ENCODE measurements at places on chromosomes 6 and 20. TPM values are rescaled to one million over a fixed set of nuclear protein-coding genes. Genes with fewer than 3 reads are reported as not detected.

- H3K27me3 ChIP-seq, result no peaks in the 10 kb centered on the region
- no peaks in the 10 kb centered on the region for H3K4me1 ChIP-seq
- H3K27ac ChIP-seq, result no peak overlapping the region
- DNase-seq, result no peak
- H3K4me3 ChIP-seq, result no peak overlapping the region
Observed at GRCh38 chr6:93366506-93366905, 52.9 kb downstream of the EPHA7 start.

DNA sequence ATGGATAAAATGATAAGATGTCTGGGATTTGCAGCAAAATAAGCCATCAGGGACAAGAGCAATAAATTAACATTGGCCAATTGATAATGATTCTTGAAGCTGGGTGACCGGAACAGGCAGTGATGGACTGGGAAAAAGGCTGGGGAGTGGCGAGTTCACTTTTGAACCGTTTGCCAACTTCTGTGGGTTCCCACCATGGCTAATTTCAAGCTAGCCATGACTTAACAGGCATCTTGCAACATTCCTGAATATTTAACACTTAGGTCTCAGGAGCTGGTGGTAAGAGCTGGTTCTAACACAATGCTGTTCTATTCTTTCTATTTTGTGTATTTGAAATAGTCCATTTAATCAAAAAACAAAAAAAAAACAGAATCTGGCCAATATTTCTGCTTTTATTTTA lies 37.6 kb upstream of the CD83 start:
- no peaks in the 10 kb centered on the region for H3K4me1 ChIP-seq
- peaks cover under 1% of the 10 kb centered on the region for H3K27me3 ChIP-seq
- H3K27ac ChIP-seq, result no peak overlapping the region
- DNase-seq, result peak; percentile 67
- no peak overlapping the region for H3K4me3 ChIP-seq

- no peak overlapping the region for H3K27ac ChIP-seq
- H3K27me3 ChIP-seq, result no peaks in the 10 kb centered on the region
- H3K4me3 ChIP-seq, result no peak overlapping the region
- no peaks in the 10 kb centered on the region for H3K4me1 ChIP-seq
- H3K36me3 ChIP-seq, result no peaks in the 10 kb centered on the region
- peak; percentile 20 for DNase-seq
Observed at GRCh38 chr6:124669713-124670480, 292.3 kb upstream of the RNF217 start.

DNA sequence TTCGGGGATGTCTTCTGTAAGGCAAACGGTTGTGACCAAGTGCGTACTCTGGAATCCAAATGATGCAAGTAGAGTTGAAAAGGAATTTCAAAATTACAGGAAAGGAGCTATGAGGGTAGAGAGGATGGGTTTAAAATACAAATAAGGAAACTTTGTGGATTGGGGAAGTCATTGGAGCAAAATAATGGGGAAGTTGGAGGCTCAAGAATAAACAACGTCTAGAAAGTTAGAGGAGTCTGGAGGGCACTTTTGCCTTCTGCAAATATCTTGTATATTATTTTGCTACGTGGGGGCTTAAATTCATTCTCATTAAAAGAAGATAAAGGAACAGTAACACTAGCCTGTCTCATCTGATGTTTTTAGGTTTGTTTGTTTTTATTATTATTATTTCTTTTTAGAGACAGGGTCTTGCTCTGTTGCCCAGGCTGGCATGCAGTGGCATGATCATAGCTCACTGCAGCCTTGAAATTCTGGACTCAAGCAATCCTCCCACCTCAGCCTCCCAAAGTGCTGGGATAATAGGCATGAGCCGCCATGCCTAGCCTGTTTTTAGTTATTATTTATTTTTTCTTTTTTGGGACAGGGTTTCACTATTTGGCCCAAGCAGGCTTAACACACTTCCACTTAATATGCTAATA lies 55.0 kb upstream of the TNFAIP3 start:
- H3K4me1 ChIP-seq, result peaks cover 22% of the 10 kb centered on the region
- H3K4me3 ChIP-seq, result no peak overlapping the region
- peak overlapping the region; percentile 61 for H3K27ac ChIP-seq

- H3K4me3 ChIP-seq, result no peak overlapping the region
- H3K27ac ChIP-seq, result no peak overlapping the region
- no peaks in the 10 kb centered on the region for H3K36me3 ChIP-seq
- H3K4me1 ChIP-seq, result no peaks in the 10 kb centered on the region
Observed at GRCh38 chr20:34988191-34988540, 32.5 kb downstream of the MYH7B start.

DNA sequence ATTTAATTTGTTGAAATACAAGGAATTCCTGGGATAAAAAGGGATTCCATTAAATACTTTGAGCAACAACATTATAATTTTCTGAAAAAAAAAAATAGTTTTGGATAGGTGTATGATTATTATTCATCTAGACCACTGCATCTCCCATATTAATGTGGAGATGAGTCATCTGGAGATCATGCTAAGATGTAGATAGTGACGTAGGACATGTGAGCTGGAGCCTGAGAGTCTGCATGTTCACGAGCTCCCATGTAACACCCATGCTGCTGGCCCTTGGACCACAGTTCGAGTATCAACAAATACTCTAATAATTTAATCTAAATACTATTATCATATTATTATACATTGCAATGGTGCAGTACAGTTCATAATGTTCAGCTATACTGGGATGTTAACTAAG lies 91.6 kb downstream of the EPM2A start:
- peak; percentile 38 for DNase-seq
- H3K27me3 ChIP-seq, result no peaks in the 10 kb centered on the region

- H3K4me1 ChIP-seq, result no peaks in the 10 kb centered on the region
- DNase-seq, result no peak
- H3K27me3 ChIP-seq, result peaks cover 4% of the 10 kb centered on the region
- no peak overlapping the region for H3K27ac ChIP-seq
Observed at GRCh38 chr20:4657096-4657495, 64.6 kb upstream of the PRND start.

- no peak for DNase-seq
- peaks cover 12% of the 10 kb centered on the region for H3K4me1 ChIP-seq
Observed at GRCh38 chr20:10075606-10076005, 40.8 kb downstream of the ANKEF1 start.

DNA sequence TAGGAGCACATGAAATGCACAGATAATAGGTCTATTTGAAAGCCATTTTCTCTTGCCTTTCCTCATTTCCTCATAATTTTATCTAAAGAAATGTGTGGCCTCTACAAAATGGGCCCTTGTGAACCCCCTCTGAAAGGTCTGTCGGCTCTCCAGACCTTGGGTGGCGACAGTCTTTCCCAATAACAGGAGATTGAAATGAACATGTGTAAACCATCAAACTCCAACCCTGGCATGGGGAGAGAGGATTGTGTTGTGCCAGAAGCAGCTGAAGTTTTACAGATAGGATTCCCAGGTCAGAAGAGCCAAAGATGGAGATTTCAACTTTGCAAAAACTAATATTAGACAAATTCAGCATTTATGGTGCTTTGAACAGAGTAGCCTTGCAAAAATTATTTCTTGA lies 277.1 kb upstream of the ECI2 start:
- H3K4me3 ChIP-seq, result no peak overlapping the region
- H3K36me3 ChIP-seq, result no peaks in the 10 kb centered on the region
- no peaks in the 10 kb centered on the region for H3K27me3 ChIP-seq
- H3K27ac ChIP-seq, result no peak overlapping the region
- H3K4me1 ChIP-seq, result no peaks in the 10 kb centered on the region

DNA sequence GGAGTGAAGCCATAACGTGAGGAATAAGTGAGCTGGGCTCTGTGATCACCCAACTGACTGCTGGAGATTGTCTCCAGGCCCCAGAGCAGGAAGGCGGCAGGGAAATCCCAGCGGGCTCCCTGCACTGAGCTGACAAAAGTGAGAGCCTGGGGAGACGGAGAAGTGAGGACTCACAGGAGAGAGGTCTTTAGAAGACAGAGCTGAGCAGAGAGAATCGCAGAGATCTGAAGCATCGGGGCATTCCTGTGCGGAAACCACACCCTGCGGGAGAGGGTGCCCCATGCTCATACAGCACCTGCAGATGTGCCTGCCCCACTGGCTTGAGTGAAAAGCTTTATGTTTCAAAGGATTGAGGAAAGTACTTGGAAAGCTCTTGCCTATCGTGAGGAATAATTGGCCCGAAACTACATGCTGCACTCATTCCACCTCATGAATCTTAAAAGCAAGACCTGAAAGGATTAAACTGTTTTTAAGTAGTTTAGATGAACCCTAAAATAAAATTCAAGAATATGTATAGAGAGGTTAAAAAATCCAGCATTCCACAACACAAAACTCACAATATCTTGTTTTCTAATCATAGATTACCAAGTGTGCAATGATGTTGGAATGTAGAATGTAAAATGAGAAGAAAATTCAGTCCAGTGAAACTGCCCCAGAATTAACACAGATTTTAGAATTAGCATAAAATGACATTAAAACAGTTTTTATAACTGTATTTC lies 17.7 kb upstream of the THBS2 start:
- H3K4me1 ChIP-seq, result peaks cover 14% of the 10 kb centered on the region
- no peaks in the 10 kb centered on the region for H3K27me3 ChIP-seq
- no peaks in the 10 kb centered on the region for H3K36me3 ChIP-seq
- no peak for DNase-seq
- H3K27ac ChIP-seq, result no peak overlapping the region

SLC22A1 gene
- total RNA-seq, result 3.2 TPM

SPATS1 gene
- not detected for total RNA-seq

YIPF3 gene
- total RNA-seq, result 132 TPM

IDH3B gene
- total RNA-seq, result 74.8 TPM

LGSN gene
- total RNA-seq, result 0.25 TPM

CRIP3 gene
- total RNA-seq, result not detected

FABP7 gene
- 1.1 TPM for total RNA-seq

BACH2 gene
- total RNA-seq, result 17.5 TPM

All from astrocyte (in vitro differentiated cells and primary cell).